ENCODE measurements at places on chromosomes 1 and 21. TPM values are rescaled to one million over a fixed set of nuclear protein-coding genes. Genes with fewer than 3 reads are reported as not detected.
A peak's percentile ranks its signal among the peaks of the same experiment; 100 is the strongest.

The LRRC7 gene
- total RNA-seq: not detected

The KCNC4 gene
- total RNA-seq: 1.3 TPM

The MYOG gene
- total RNA-seq: not detected

The VSIG8 gene
- total RNA-seq: not detected

The SLC37A1 gene
- 1.2 TPM for total RNA-seq

The DISP3 gene
- total RNA-seq: 2.0 TPM

- no peaks in the 10 kb centered on the region for H3K27me3 ChIP-seq
- H3K27ac ChIP-seq: no peak overlapping the region
- no peak for DNase-seq
- no peak overlapping the region for H3K4me3 ChIP-seq
- no peaks in the 10 kb centered on the region for H3K36me3 ChIP-seq
These were observed 16.3 kb upstream of the IL10 start for GRCh38 chr1:206788487-206789050.

- H3K36me3 ChIP-seq: no peaks in the 10 kb centered on the region
- H3K27ac ChIP-seq: no peak overlapping the region
- no peak overlapping the region for H3K4me3 ChIP-seq
- no peaks in the 10 kb centered on the region for H3K4me1 ChIP-seq
- no peak for DNase-seq
These were observed 20.3 kb upstream of the PTGFRN start for GRCh38 chr1:116889380-116889779.

DNA sequence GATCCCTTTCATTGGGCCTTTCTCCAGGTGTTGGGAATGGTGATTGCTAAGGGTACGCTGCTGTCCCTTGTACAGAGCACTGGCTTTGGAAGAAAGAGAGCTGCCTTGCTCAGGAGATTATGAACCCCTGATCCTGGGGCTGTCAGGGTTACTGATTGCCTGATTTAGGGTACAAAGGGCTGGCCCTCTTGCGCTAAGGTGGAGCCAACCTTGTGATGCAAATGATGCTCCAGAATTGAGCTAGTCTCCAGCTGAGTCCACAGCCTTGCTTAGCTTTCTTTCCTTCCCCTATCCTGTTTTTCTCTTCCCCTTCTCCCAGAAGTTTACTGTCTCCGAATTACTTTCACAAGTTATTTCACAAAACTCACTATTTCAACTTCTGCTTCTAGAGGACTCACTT lies 334.7 kb downstream of the AMY1C start:
- H3K4me1 ChIP-seq: no peaks in the 10 kb centered on the region
- H3K27ac ChIP-seq: no peak overlapping the region
- no peaks in the 10 kb centered on the region for H3K27me3 ChIP-seq
- DNase-seq: no peak
- no peaks in the 10 kb centered on the region for H3K36me3 ChIP-seq

DNA sequence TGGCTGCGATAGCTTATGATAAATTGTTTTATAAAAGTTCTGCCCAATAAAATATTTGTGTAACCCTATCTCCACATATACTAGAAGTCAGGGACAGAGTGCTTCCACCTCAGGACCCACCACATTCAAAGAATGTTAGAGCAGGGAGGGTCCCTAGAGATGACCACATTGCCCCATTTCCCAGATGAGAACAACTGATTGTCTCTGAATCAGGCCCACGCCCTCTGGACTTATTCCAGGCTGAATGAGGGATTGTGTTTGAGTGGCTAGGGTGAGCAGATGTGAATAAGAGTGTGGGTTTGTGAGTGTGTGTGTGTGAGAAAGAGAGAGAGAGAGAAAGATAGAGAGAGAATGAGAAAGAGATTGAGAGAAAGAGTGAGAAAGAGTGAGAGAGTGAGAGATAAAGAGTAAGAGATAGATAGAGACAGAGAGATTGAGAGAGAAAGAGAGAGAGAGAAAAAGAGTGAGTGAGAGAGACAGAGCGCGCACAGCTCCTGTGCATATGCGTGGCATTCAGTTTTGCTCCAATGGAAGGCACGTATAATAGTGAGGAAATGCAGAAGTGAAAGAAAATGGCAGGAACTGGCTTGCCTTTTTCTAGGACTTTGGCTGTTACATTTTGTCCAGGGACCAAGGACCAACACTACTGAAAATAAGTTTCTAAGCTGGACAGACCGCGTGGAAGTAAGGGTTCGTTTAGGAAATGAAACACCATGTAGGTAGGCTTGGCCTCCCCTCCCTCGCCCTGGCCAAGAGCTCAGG lies 94.1 kb downstream of the ABCA4 start:
- H3K27me3 ChIP-seq: no peaks in the 10 kb centered on the region
- no peaks in the 10 kb centered on the region for H3K36me3 ChIP-seq
- no peaks in the 10 kb centered on the region for H3K4me1 ChIP-seq
- DNase-seq: no peak
- no peak overlapping the region for H3K27ac ChIP-seq

GRCh38 chr1:16605532-16606505 lies 7.5 kb downstream of the NBPF1 start:
- no peaks in the 10 kb centered on the region for H3K36me3 ChIP-seq
- peak; percentile 1 for DNase-seq
- no peaks in the 10 kb centered on the region for H3K27me3 ChIP-seq
- no peak overlapping the region for H3K27ac ChIP-seq
- no peak overlapping the region for H3K4me3 ChIP-seq

DNA sequence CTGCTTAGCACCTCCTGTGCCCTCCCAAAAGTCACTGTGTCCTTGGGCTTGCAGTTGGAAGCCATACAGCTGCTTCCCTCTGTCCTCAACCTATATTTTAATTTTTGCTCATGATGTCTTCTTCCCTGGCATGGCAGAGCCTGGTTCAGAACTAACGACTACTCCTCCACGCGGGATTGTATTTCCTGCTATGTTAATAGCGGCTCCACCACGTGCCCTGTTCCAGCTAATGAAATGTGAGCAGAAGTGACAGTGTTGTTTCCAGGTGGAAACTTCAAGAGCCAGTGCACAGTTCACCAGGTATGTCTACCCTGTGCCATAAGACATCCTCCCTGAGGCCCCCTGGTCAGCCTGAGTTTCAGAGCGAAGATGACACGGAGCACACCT lies 52.1 kb downstream of the DHRS3 start:
- no peak overlapping the region for H3K27ac ChIP-seq
- H3K4me3 ChIP-seq: no peak overlapping the region
- no peaks in the 10 kb centered on the region for H3K36me3 ChIP-seq
- H3K27me3 ChIP-seq: no peaks in the 10 kb centered on the region
- no peaks in the 10 kb centered on the region for H3K4me1 ChIP-seq
- DNase-seq: no peak

DNA sequence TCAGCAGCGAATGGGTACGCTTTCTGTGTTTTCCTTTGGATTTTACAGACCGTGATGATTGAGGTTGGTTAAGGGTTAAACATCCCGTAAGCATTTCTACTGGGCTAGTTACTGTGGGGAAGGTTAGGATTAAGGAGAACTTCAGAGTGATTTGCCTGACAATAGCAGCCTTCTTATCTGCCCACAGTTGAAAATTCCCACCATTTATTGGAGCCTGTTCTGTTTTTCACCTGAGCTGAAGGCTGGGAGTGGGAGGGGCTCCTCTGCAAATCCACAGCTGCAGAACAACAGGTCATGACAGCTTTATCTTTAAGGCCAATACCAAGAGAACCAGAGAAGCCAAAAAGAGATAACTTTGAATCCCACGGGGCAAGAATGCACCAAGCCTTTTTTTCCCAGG lies 168.6 kb downstream of the KAZN start:
- no peaks in the 10 kb centered on the region for H3K36me3 ChIP-seq
- peaks cover 36% of the 10 kb centered on the region for H3K4me1 ChIP-seq
- DNase-seq: peak; percentile 47
- H3K27ac ChIP-seq: no peak overlapping the region
- no peaks in the 10 kb centered on the region for H3K27me3 ChIP-seq
- H3K4me3 ChIP-seq: no peak overlapping the region

- peak; percentile 77 for DNase-seq
- no peaks in the 10 kb centered on the region for H3K36me3 ChIP-seq
- no peaks in the 10 kb centered on the region for H3K27me3 ChIP-seq
- no peak overlapping the region for H3K4me3 ChIP-seq
- H3K4me1 ChIP-seq: no peaks in the 10 kb centered on the region
- H3K27ac ChIP-seq: no peak overlapping the region
These were observed 30.5 kb downstream of the MROH7 start for GRCh38 chr1:54671985-54672608.

- peaks cover 40% of the 10 kb centered on the region for H3K27me3 ChIP-seq
- H3K4me1 ChIP-seq: peaks cover 6% of the 10 kb centered on the region
- no peaks in the 10 kb centered on the region for H3K36me3 ChIP-seq
- H3K4me3 ChIP-seq: peak within 1 kb of the TSS; percentile 84
- peak; percentile 100 for DNase-seq
These were observed at the start of gene GUK1 for GRCh38 chr1:228139931-228140723. GUK1 (plus strand) TSS chr1:228140279; CDS start chr1:228140303, 24 bp downstream.

DNA sequence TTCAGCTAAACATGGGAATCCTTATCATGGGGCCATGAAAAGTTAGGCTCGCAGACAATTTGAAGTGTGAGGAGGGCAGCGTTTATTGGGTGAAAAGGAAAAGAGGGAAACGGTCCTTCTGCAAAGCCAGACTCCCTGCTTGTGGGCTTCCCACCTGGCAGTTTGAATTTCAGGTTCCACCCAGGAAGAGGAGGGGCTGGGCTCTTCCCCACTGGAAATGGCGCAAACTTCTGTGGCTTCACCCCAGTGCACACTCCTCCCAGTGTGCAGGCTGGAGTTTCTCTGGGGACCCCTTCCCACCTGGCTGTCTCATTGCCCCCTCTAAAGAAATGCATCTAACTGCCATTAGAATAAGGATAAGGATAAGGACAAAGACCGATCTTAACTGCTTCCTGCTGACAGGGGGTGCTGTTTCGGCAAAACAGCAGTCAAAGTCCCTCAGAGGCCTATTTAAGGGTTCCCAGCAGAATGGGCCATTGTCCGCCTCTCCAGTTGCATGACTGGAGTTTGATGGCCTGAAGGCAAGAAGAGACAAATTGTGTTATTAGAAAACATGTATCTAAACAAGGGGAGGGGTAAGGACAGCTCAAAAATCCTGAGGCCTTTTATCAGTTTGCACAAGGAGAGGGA lies 20.4 kb downstream of the AIM2 start:
- H3K4me1 ChIP-seq: peaks cover 9% of the 10 kb centered on the region
- peaks cover 8% of the 10 kb centered on the region for H3K36me3 ChIP-seq
- H3K27me3 ChIP-seq: no peaks in the 10 kb centered on the region
- H3K4me3 ChIP-seq: no peak overlapping the region
- H3K27ac ChIP-seq: no peak overlapping the region
- peak; percentile 28 for DNase-seq

DNA sequence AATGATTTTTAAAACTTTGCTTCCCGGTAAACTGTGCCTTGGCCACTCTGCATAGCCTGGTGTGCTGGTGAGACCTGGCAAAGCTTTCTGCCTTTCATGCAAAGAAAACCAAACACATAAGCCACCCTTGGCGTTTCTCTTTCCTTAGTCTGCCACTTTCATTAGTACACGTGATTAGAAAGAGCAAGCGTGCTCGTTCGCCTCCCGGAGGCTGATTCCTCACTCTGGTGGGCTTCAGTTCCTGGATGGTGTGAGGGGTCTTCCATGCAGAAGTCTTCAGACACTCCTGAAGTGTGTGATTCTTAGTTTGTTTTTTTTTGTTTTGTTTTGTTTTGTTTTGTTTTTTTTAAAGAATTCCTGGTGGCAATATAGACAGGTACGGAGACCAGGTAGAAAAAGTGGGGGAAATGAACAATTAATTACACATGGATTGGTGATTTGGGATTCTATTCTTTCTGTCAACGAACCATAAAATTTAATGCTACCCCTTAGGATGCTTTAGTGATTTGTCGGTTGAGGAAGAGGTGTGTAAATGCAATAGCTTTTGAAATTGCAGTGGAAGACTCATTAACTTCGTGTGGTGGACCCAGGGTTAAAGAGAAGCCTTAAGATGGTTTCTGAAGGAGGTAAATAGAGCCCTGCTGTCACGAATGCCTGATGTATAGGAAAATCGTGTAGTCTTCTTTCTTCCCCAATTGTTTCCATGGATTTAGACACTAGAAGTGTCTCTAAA lies 2.1 kb downstream of the GALNT2 start:
- H3K27ac ChIP-seq: no peak overlapping the region
- H3K36me3 ChIP-seq: no peaks in the 10 kb centered on the region

DNA sequence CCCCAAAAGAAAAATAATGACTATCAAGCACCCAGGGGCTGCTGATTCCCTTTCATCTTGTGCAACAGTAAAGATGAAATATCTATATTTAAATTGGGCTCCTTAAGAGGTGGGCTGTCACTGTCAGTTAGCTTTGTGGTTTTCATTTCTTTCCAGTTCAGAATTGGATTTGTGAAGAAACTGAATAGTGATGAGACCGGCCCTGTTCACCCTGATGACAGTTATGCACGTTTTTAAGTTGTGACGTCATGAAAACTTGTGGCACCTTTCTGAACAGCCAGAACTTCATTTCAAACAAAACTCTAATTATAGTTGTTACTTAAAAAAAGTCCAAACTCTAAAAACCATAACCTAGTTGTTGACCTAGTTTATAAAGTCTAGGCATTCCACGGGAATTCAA lies 125.9 kb downstream of the RUNX1 start:
- no peak overlapping the region for H3K27ac ChIP-seq
- no peak for DNase-seq
- H3K4me1 ChIP-seq: no peaks in the 10 kb centered on the region

GRCh38 chr1:99661780-99662179 lies 15.9 kb downstream of the PALMD start:
- H3K27ac ChIP-seq: no peak overlapping the region
- H3K4me1 ChIP-seq: peaks cover 14% of the 10 kb centered on the region
- no peak for DNase-seq
- H3K4me3 ChIP-seq: no peak overlapping the region

GRCh38 chr1:973459-974292 lies 7.4 kb downstream of the PLEKHN1 start:
- no peak for DNase-seq
- no peaks in the 10 kb centered on the region for H3K4me1 ChIP-seq
- H3K27ac ChIP-seq: no peak overlapping the region
- no peak overlapping the region for H3K4me3 ChIP-seq

GRCh38 chr1:210516697-210517459 lies 188.2 kb downstream of the HHAT start:
- DNase-seq: no peak
- H3K27ac ChIP-seq: no peak overlapping the region
- H3K36me3 ChIP-seq: no peaks in the 10 kb centered on the region
- no peak overlapping the region for H3K4me3 ChIP-seq
- peaks cover 7% of the 10 kb centered on the region for H3K4me1 ChIP-seq

GRCh38 chr1:34885405-34886247 lies 26.1 kb upstream of the SMIM12 start:
- no peaks in the 10 kb centered on the region for H3K36me3 ChIP-seq
- peaks cover 96% of the 10 kb centered on the region for H3K27me3 ChIP-seq
- no peak overlapping the region for H3K27ac ChIP-seq
- no peaks in the 10 kb centered on the region for H3K4me1 ChIP-seq
- H3K4me3 ChIP-seq: peak overlapping the region; percentile 53
